CD4-positive, alpha-beta T cell treated with Interleukin-4 for 4 hours (primary cell): ENCODE measurements at places on chromosomes 6 and 20.

GRCh38 chr6:14316651-14317386 is 199.2 kb downstream of the CD83 start:
- no peak for DNase-seq

GRCh38 chr6:146419576-146419975 is 124.1 kb upstream of the RAB32 start:
- DNase-seq, result no peak

DNA sequence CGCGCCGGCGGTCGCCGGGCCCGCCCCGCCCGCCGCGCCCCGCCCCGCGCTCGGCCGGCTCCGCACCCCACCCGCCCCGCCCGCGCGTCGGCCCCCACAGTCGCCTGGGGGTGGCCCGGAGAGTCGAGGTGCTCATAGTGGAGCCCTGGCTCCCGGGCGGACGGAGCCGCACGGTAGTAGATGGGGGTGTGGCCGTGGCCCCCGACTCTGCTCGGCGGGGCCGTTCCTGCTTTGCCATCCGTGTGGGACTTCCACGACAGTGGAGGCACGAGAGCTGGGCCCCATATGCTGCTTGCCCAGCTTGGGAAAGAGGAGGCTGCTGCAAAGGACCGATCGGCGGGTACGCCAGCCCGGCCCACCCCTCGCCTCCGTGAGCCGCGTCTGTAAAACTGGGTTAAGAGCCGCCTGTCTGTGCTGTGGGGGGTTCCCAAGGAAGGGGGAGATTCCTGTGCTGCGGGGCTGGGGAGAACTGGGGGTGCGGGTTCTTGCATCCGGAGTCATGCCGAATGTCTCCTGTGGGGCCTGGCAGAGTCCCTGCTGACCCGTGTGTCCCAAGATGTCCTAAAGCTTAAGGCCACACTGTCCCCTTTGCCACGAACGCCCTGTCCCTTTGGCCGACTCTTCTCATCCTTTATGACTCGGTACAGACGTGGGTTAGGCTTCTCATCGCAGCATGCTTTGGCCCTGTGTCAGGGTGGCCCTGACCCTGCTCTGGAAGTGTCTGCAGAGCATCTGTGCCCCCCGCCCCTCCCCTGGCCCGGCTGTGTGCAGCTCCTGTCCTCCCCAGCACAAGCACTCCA is at the start of gene OPRL1:
Gene OPRL1 (plus strand): TSS at position 70 of the 800 bp plus-strand sequence. CDS start 12,639 bp downstream, outside the sequence.
- no peak for DNase-seq

DNA sequence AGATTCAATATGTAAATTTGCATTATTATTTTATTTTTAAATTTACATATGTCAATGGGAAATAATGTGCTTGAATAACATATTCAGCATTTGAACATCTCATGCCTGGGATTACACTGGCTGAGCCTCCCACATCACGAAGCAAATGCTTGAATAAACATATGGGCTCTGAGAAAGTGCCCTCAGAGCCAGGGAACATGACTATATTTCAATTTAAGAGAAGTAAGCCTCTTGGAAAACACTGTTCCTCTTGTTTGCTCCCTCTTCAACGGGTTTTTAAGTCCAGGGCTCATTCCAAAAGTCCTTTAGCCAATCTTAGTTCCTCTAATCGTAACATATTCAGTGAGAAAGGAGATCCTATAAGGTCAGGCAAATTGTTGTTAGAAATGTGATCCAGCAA is 122.0 kb downstream of the GMPR start:
- DNase-seq, result no peak

GRCh38 chr6:43491750-43492661 is 14.6 kb downstream of the TJAP1 start:
- DNase-seq, result no peak

- no peak for DNase-seq
Observed at GRCh38 chr6:155586090-155586489, 130.5 kb upstream of the NOX3 start.

DNA sequence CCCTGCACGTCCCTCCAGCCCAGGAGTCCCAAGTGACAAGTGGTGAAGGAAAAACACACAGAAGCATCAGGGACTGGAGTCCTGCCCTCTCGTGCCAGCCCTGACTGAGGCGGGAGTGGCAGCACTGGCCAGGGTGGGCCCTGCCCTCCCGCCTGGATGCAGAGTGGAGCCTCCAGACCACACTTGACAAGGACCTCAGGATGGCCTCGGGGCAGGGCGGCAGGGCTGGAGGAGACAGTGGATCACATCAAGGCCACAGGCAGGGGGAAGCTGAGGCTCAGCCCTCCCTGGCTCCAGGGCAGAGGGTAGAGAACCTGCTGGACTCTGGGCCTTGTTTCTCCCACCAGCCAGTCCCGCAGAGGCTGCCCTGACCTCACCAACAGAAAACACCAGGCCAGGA is 128.8 kb upstream of the CDH4 start:
- DNase-seq, result no peak

GRCh38 chr6:169833258-169833794 is 81.9 kb downstream of the ERMARD start:
- DNase-seq, result no peak

- DNase-seq, result no peak
Observed at GRCh38 chr6:12029979-12030737, 18.0 kb downstream of the HIVEP1 start.

DNA sequence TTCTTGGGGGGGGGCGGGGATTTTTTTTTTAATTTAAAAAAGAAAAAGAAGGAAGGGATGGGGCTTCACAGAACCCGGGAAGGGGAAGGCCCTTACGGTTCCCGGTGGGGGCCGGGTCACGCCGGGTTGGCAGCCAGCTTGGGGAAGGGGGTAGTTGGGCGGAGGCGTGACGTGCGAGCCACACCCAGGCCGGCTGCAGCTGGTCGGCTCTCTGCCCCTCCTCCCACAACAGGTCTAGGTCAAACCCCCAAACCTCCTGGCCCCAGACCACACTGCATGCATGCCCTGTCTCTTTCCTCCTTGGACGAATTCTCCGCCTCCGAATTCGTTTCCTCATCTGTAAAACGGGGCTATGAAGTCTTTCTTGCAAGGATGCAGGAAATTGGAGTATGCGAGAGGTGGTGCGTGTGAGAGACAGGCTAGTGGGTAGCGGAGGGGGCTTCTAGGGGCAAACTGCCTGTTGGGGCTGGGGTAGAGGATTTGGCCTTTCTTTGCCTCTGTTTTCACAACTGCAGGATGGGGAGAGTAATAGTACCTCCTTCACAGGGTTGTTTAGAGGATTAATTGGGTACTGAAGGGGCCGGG is 828 bp downstream of the HCK start:
- DNase-seq, result peak; percentile 29

DNA sequence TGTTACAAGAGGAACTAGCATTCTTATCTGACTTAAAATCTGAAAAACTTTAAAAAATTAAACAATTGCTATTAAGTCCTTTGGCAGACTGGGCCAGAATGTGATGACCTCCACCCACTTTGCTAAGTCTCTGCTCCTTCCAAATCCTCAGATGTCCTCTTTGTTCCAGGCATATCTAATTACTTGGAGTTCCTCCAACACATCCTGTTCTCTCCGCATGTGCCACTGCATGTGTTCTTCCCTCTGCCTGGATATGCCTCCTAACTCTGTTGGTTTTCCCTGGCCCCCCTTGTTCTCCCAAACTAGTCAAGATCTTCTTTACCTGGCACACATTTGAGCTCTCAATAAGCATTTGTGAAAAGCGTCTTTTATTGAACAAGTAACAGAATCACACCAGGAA is 23.1 kb downstream of the ELOVL2 start:
- no peak for DNase-seq

- peak; percentile 16 for DNase-seq
Observed at GRCh38 chr20:44651684-44652423, at the start of gene ADA. Gene ADA (minus strand): TSS chr20:44651699. CDS start chr20:44651607, 92 bp downstream.

GRCh38 chr20:49352751-49353150 is 74.9 kb upstream of the ZNFX1 start:
- no peak for DNase-seq

- DNase-seq, result no peak
Observed at GRCh38 chr6:139982195-139982594, 607.7 kb upstream of the CITED2 start.

GRCh38 chr20:11338496-11339306 is 579.0 kb upstream of the BTBD3 start:
- no peak for DNase-seq

- DNase-seq, result no peak
Observed at GRCh38 chr6:170268216-170269129, 22.4 kb downstream of the DLL1 start.

GRCh38 chr6:161435748-161436070 is 161.8 kb upstream of the AGPAT4 start:
- DNase-seq, result no peak

GRCh38 chr20:19207541-19207940 is 4.9 kb upstream of the SLC24A3 start:
- no peak for DNase-seq

DNA sequence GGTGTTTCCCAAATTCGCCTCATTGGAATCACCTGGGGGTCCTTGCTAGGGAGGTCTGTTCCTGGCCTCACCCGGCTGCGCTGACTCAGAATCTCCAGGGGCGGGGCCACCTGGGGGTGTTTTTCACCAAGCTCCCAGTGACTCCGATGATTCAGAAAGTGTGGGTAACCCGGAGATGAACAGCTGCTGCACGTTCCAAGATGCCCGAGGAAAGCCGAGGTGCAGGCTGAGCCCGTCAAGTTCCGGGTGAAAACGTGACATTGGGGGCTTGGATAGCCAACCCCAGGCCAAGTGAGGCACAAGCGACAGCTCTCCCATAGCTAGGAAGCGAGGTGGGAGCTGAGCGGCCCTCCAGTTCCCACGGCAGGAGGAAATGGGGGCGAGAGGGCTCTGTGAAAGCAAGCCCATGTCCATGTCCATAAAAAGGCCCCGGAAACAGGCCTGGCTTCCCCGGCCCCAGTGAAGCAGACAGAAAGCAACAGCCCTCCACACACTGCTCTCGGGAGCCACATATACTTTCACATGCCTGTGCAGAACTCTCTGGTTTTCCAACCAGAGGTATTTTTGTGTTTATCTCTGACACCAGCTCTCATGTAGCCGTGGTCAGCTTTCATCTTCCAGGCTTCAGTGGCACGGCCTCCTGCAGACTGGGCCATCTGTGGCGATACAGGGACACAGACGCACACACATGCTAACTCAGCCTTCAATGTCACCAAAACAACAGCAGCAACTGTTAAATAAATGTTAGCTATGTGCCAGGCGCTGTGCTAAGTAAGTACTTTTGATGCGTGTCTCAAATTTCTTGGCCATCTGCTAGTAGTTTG is 90.7 kb upstream of the CCDC28A start:
- DNase-seq, result no peak

- DNase-seq, result no peak
Observed at GRCh38 chr6:150354754-150355571, 13.8 kb upstream of the IYD start.

DNA sequence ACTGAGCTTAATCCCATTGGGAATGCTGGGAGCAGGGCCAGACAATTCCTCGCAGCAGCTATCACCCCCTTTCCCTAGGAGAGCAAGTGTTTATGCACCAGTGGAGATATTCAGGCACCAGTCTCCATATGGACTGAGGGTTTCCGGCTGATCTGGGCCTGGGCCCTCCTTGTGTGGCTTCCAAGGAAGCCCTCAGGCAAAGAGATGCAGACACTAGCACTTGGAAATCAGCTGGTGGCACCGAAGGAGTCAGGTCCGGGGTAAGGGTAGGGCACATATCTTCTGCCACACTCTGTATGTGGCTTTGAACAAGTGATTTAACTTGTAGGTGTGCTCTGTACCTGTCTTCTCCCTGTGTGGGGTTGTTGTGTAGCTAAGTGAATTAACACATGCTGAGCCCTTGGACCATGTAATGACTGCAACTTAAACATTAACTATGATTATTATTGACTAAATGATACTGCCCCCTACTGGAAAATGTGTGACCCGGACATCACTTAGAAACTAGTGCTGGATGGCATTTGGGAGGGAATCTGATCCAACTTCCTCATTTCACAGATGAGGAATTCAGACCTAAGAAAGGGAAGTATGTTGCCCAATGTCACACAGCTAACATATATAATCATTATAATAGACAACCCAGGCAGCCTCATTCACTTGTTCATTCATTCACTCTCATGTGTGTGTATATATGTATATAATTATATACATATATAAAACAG is 19.3 kb upstream of the WFDC2 start:
- DNase-seq, result peak; percentile 57

DNA sequence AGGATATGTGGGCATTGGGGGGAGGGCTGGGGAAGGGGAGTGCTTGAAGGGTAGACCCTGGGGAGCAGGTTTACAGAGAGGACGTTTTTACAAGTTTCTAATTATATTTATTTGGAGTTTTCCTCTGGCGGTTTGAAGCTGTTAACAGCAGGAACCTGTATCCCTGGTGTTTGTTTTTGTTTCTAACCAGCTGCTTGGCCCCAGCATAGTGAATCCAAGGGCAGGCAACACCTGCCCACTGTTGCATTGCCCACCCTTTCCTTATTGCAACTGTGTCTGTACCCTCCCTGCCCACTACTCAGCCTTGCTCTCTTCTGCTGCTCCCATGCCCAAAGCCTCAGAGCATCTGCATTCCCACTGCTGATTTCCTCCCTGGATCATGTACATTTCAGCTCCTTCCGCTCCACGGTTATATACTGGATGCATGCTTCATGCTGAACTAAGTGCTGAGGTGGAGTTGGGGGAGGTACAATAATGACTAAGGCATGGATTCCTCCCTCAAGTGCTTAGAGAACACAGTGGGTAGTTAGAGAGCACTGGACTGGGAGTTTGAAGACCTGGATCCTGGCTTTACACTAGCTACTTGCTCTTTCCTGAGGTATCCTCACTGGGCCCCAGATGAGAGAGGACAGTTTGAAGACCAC is 6.0 kb downstream of the SCUBE3 start:
- no peak for DNase-seq

DNA sequence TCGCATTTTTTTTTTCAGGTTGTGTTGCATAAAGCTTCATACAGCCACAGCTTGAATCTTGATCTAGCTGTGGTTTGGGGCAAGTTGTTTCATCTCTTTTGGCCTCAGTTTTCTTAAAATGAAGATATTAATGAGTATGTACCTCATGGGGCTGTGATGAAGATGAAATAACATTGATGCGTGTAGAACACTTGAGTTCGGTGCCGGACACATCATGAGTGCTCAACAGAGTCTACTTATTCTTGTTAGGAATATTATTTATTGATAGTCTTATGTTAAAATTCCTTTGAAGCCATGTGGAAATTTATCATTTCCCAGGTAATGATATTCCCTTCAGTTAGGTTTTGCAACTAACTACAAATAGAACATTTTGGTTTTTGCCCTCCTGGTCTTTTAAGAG is 3.4 kb downstream of the PAQR8 start:
- no peak for DNase-seq

GRCh38 chr20:40582531-40582930 is 106.5 kb downstream of the MAFB start:
- DNase-seq, result no peak

DNA sequence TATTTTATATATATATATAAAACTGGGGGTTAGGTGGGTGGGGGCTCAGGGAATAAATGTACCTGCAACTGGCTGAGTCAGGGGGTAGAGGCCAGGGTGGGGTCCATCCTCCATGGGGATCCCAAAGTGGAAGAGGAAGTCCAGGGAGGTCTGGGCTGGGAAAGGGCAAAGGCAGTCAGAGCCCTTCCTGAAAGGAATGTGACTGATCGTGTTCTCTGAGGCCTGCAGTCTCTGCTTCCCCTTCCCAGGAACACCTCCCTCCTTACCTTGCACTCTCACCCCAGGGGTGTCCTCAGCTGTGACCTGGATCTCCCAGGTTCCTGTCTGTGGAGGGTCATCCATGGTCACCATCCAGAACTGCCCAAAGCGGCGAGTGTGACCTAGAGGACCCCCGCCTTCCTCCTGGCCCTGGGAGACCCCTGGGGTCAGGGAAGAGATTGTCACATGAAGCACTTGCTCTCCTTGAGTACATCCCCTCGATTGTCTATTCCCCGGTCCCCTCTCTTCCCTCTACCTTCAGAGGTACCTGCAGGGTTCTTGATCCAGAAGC is 4.7 kb downstream of the SAPCD1 start:
- DNase-seq, result no peak

- no peak for DNase-seq
Observed at GRCh38 chr6:161409353-161409752, 135.5 kb upstream of the AGPAT4 start.

GRCh38 chr6:89311853-89312531 is 3.1 kb downstream of the GABRR2 start:
- DNase-seq, result no peak
